Vagina (tissue), 2 donors: ENCODE measurements at places on chromosomes 13 and 19. TPM values are rescaled to one million over a fixed set of nuclear protein-coding genes. Genes with fewer than 3 reads are reported as not detected.

GRCh38 chr19:45764945-45765701 is 3.9 kb downstream of the SIX5 start:
- DNase-seq = no peak

DNA sequence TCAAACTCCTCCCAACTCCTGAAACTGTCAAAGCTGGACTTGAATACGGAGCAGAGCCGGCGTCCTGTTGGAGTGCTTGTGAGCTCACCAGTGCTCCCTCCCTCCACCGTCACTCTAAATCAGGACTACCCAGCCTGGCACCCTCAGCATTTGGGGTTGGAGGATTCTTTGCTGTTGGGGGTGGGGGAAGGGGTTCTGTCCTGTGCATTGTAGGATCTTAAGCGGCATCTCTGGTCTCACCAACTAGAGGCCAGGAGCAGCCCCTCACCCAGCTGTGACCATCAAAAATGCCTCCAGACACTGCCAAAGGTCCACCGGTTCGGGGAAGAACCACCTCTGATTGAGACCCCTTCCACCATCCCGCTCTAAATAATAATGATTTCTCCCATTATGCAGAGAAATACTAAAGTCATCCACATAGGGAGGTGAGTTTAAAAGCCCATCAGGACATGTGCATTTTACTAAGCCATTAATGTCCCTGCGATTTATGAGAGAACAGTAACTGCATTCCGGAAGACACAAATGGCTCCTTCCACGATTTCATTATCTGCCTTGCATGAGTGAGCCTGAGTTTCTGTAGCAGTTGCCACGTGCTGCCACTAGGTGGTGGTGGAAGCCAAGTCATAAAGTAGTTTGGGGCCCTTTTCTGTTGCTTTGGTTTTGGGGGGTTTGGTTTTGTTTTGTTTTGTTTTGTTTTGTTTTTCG is 16.1 kb upstream of the USP29 start:
- no peak for DNase-seq

GRCh38 chr13:98225036-98225940 is 48.2 kb upstream of the RNF113B start:
- DNase-seq = no peak

The RNF113B gene
- total RNA-seq = not detected

DNA sequence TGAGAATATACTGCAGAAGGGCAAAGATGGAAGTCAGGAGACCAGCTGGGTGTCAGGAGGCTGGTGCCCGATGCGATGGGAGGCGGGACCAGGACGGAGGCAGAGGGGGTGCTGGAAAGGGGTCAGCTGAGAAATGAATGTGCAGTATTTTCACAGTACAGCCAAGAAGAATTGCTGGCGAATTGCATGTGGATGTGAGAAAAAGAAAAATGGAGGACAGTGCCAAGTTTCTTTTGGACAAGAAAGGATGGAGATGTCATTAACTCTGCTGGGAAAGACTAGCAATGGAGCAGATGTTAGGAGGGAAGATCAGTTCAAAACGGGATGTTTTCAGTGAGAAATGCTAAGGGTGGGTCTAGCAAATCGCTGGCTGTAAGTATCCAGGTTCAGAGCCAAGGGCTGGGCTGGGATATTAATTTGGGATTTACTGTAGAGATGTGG is 7.0 kb downstream of the CRYL1 start:
- DNase-seq = no peak

The CACNG8 gene
- not detected for total RNA-seq

The ANGPTL8 gene
- total RNA-seq = not detected
